ENCODE measurements at places on chromosomes 7 and 10. TPM values are rescaled to one million over a fixed set of nuclear protein-coding genes. Genes with fewer than 3 reads are reported as not detected.

- no peak for DNase-seq
Measured at GRCh38 chr7:71144963-71145362, 13.0 kb downstream of the GALNT17 start.

DNA sequence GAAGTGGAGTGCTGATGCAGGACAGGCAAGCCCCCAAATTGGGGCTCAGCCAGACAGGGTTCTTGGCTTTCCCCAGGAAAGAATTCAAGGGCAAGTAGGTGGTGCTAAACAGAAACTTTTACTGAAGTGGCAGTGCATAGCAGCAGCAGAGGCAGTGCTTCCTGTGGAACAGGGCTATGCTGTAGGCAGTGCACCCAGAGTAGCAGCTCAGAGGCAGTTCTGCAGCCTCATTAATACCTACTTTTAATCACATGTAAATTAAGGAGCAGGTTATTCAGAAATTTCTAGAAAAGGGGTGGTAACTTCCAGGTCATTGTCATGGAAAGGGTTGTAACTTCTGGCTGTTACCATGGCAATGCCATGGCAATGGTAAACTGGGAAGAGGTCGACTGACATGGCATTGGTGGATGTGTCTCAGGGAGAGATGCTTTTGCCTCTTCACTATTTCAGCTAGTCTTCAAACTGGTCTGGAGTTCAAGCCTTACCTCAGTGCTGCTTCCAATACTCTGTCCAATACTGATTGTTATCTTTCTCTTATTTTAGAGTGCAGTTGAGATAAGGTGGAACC lies 29.2 kb downstream of the PRSS58 start:
- no peak for DNase-seq

Gene NKX1-2
- total RNA-seq: not detected

GRCh38 chr7:80414331-80414730 lies 97.5 kb downstream of the GNAT3 start:
- DNase-seq: no peak
